Activated naive CD4-positive, alpha-beta T cell treated with anti-CD3 and anti-CD28 coated beads, Interleukin-2, amount 50 U/mL, for 72 hours (primary cell): ENCODE measurements at places on chromosomes 5 and 9. TPM values are rescaled to one million over a fixed set of nuclear protein-coding genes. Genes with fewer than 3 reads are reported as not detected.

DNA sequence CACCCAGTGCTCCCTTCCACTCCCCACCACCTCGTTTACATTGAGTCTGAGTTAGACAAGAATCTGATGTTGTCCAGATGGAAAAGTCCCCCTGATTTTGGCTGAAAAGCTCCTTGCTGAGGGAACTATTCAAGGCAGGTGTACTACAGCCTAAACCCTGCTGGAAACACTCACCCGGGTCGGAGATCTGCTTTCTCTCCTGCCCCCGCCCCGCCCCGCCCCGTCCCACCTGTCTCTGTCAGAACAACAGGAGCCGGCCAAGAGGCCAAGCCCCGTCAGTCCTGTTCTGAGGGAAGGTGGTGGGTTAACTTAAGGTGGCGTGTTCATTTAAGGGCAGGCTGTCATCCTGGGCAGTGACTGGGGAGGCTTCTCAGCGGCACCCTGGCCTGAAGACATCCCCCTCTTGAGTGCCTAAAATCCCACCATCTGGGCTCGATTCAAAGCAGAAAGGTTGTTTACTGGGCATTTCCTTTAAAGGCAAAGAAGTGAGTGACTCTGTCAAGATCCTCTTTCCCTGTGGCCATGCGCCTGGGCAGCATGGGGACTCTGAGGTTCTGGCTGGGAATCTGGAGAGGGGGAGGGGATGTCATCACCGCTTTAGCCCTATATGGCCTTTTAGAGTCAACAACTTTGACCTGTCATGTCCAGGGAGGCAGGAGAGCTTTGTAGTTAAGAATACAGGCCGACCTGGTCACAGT is 71.1 kb upstream of the NEURL1B start:
- no peak for DNase-seq

- no peak for DNase-seq
These were observed 203.8 kb downstream of the TSSK1B start for GRCh38 chr5:113230711-113231652.

TXNDC8 gene
- not detected for total RNA-seq

DNA sequence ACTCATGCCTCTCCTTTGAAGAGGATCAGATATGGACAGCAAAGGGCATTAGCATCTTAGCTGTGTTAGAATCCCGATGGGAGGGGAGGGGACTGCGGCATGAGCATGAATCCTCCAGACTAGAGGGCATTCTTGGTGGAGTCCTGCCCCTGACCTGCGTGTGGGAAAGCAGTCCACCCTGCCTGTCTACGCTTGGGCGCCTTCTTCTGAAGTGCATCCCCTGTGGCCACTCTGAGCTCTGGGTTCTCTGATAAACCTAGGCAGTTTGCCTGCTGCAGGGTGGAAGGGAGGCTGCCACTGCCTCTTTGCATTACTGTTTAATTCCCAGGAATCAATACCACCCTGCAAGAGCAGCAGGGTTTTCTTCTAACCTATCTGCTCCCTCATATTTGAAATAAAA is 169.3 kb downstream of the INSYN2B start:
- no peak for DNase-seq

GRCh38 chr9:132447346-132447745 is 37.3 kb downstream of the CFAP77 start:
- no peak for DNase-seq

BARHL1 gene
- not detected for total RNA-seq

STK32A gene
- not detected for total RNA-seq

- DNase-seq = no peak
These were observed 129.3 kb upstream of the EPB41L4A start for GRCh38 chr5:112548246-112548881.

- DNase-seq = no peak
These were observed 7.8 kb downstream of the ENG start for GRCh38 chr9:127846443-127847177.

SLC25A2 gene
- total RNA-seq = not detected

- no peak for DNase-seq
These were observed 143.7 kb downstream of the TRIO start for GRCh38 chr5:14286574-14287421.

GRCh38 chr9:2602704-2603116 is 18.9 kb upstream of the VLDLR start:
- no peak for DNase-seq

GRCh38 chr9:84702471-84702870 is 32.9 kb downstream of the NTRK2 start:
- no peak for DNase-seq

PCDHGB3 gene
- total RNA-seq = 0.09 TPM

- no peak for DNase-seq
These were observed 96.8 kb downstream of the OR2K2 start for GRCh38 chr9:111232997-111233790.

PITX1 gene
- total RNA-seq = not detected

DNA sequence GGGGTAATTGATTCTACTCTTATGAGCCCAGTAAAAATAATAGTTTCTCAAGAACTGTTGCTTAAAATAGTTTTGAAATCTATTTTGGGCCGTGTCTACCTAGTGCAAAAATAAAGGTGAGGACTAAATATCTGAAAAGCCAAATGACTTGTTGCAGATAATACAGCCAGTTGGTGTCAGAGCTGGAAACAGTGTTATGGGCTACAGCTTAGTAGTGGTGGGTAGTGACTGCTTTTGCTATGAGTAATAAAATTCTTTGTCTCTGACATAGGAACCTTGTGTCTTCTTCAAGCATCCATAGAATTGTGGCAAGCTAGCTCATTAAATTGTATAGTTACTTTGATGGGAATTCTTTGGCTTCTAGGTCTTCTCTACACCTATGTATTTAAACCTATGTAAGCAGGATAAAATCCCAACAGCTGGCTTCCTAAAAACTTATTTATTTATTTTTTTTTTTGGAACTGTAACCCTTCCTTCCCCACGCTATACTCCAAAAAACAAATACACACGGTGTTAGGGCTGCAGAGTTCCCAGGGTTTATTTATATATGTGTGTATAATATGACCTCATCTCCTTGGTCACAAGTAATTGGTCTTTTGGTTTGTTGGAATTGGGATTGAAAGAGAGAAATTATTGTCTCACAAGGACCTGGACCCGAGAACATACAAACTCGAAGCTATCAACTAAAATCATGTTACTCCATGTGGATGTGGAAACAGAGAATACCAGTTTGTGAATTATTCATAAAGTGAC is 138.0 kb downstream of the NUDT12 start:
- DNase-seq = no peak

DNA sequence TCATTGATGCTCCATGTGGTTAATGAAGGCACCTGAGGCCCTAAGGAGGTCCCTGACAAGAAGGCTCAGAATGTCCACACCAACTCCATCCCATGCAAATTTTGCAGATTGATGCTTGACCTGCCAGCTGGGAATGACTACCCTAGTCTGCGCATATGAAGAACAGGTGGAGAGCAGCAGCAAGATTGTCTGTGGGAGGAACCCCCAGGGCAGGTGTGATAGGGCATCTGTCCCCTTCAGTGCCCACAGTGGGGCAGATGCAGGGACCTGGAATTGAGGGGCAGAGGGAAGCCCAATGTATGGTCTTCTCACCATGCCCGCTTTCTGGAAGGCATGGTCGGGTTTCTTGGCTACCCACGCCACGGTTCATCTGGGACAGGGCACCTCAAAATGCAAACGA is 79.6 kb downstream of the MACROH2A1 start:
- DNase-seq = no peak

DNA sequence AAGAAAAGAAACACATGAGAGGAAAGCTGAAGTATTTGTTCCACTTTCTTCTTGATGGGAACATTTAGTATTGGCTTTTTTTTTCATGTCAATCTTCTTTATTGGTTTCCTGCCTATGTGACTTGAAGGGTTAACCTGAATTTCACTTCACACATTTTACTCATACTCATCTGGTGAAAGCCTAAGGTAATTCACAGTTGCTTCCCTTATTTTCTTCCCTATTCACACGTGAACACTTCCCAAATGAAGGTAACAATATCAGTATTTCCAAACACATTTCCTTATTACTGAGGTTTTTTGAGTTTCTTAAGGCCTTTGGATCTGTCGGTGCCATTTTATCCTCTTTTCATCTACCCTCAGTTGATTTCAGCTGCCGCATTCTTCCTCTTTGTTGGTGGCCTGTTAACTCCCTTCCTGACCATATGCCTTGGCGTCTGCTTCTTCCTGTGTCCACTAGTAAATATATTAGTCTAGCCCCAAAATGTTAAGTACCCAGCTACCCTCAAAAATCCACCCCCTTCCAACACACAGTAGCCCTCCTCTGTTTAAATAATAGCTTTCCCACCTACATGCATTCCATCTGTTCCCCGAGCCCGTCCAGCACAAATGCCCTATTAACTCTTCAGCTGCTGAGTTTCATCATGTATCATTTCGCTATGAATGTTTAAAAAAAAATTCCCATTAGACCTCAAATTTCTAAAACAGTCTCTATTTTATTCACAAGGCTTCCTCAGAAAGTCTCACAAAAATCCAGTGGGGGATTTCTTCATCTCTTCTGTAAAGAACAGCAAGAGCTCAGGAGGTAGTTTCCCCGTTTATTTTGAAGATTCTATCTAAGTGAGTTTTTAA is 97.3 kb downstream of the USP20 start:
- no peak for DNase-seq
